ENCODE measurements at places on chromosomes 1 and 21.
A peak's percentile ranks its signal among the peaks of the same experiment; 100 is the strongest.

- no peak for DNase-seq
Measured at GRCh38 chr21:14841511-14842472, 223.0 kb downstream of the NRIP1 start.

GRCh38 chr1:227437495-227438008 is 119.3 kb upstream of the CDC42BPA start:
- peak; percentile 77 for DNase-seq

DNA sequence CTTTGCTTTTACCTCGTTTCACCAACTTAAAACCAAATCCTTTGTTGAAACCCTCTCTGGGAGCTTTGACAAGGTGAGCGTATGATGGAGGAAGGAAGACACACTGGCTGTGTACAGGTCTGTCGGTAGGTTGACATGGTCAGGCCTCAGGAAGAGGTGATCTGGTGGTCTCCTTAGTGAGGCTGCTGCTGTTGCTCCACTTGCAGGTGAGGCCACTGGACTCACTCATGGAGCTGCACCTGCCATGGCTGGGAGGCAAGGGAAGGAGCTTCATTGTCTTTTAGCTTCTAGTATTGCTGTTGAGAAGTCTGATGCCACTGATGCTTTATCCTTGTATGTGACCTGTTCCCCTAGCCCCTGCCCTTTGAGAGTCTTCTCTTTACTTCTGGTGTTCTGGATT is 35.7 kb downstream of the TENT5C start:
- DNase-seq = no peak

GRCh38 chr1:167916766-167917511 is 3.0 kb upstream of the ADCY10 start:
- no peak for DNase-seq

- no peak for DNase-seq
Measured at GRCh38 chr1:152959801-152960451, 10.5 kb upstream of the SPRR4 start.

- DNase-seq = no peak
Measured at GRCh38 chr21:16534408-16535101, 804.8 kb downstream of the USP25 start.

GRCh38 chr1:185156288-185156853 is 382 bp downstream of the TRMT1L start:
- no peak for DNase-seq

- peak; percentile 31 for DNase-seq
Measured at GRCh38 chr1:97489834-97490233, 431.0 kb downstream of the DPYD start.

Measured in adipocyte (in vitro differentiated cells).